DMS153 (cell line): ENCODE measurements at places on chromosomes 1 and 21.
A peak's percentile ranks its signal among the peaks of the same experiment; 100 is the strongest.

GRCh38 chr1:23611601-23612327 is 52.5 kb upstream of the ID3 start:
- peak; percentile 33 for DNase-seq

DNA sequence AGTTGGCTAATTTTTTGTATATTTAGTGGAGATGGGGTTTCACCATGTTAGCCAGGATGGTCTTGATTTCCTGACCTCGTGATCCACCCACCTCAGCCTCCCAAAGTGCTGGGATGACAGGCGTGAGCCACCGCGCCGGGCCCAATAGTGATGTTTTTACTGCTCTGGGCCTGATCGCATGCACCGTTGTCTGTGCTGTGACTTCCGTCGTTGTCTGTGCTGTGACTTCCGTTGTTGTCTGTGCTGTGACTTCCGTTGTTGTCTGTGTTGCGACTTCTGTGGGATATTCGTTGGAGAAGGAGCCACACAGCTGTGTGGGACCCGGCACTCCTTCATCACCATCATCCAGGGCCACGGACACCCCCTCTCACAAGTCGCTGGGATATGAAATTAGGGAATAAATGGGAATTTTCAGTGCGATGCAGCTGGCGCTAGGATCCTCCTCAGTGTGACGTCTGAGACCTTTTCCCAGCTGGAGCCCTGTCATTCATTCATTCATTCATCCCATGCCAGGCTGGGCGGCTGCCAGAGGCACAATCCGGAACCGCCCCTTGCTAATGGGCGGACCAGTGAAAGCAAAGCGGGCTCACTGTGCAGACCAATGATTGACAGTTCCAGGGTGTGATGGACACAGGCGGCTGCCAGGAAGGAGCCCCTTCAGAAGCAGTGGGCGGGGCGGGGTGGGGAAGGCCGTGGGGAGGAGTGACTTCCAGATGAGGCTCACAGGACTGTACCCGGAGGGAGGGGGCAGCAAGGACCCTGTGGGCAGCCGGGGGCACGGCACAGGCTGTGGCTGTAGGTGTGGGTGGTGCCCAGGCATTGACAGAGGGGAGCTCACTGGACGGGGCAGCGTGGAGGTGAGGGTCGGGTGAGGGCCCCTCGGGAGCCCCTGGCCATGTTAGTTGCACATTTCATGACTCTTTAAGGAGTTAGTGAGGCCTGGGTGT is 48.9 kb downstream of the PRKCZ start:
- DNase-seq, result no peak

DNA sequence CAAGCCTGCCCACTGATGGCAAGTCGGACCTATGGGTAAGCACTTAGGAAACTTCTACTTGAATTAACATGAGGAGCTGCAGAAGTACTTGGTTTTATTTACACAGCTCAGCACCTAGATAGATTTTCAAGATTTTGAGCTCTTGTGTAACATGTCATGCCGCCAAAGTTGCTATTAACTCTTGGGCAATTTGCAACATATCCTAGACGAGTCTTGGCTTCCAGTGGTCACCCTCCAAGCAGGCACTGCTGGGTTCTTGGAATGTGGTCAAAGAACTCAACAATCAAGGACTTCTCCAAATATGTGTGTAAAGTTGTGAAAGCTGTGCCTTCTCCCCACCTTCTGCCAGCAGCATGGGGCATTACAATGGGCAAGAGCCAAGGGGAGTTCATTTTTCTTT is 17.8 kb upstream of the GUCA2B start:
- no peak for DNase-seq

- peak; percentile 5 for DNase-seq
These were observed 75.0 kb upstream of the PKN2 start for GRCh38 chr1:88609051-88609450.

GRCh38 chr1:168335500-168335899 is 54.8 kb downstream of the TBX19 start:
- DNase-seq, result no peak

- no peak for DNase-seq
These were observed 25.7 kb downstream of the LDLRAD1 start for GRCh38 chr1:53992085-53992874.

DNA sequence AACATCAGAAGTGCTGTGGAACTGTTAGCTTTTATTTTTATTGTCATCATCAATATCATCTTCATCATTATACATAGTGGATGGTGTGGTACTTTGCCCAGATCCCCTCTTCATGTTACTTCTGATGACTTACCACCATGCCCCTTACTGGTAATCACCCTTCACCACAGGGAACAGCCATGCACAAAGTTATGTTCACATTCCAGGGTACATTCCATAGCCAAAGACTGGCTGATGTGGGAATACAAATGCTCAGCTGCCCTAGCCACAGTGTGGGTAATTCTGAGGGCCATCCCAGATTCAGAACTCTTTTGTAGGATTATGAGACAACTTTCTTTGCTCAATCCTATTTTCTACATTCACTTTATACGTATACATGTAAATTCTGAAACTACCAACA is 691.3 kb upstream of the CXADR start:
- no peak for DNase-seq

GRCh38 chr1:212962509-212962908 is 12.2 kb downstream of the VASH2 start:
- no peak for DNase-seq
